Right kidney (tissue), 9 donors: ENCODE measurements at places on chromosomes 11 and 22.

- DNase-seq, result no peak
Observed at GRCh38 chr11:109112821-109113280, 309.1 kb upstream of the C11orf87 start.

GRCh38 chr11:1656061-1656441 lies 26.5 kb downstream of the KRTAP5-5 start:
- no peak for DNase-seq

GRCh38 chr11:91104237-91104636 lies 881.4 kb upstream of the CHORDC1 start:
- DNase-seq, result no peak

- DNase-seq, result peak; percentile 43
Observed at GRCh38 chr11:67581469-67581868, 2.1 kb upstream of the GSTP1 start.

GRCh38 chr11:17822401-17822781 lies 87.8 kb downstream of the KCNC1 start:
- no peak for DNase-seq

DNA sequence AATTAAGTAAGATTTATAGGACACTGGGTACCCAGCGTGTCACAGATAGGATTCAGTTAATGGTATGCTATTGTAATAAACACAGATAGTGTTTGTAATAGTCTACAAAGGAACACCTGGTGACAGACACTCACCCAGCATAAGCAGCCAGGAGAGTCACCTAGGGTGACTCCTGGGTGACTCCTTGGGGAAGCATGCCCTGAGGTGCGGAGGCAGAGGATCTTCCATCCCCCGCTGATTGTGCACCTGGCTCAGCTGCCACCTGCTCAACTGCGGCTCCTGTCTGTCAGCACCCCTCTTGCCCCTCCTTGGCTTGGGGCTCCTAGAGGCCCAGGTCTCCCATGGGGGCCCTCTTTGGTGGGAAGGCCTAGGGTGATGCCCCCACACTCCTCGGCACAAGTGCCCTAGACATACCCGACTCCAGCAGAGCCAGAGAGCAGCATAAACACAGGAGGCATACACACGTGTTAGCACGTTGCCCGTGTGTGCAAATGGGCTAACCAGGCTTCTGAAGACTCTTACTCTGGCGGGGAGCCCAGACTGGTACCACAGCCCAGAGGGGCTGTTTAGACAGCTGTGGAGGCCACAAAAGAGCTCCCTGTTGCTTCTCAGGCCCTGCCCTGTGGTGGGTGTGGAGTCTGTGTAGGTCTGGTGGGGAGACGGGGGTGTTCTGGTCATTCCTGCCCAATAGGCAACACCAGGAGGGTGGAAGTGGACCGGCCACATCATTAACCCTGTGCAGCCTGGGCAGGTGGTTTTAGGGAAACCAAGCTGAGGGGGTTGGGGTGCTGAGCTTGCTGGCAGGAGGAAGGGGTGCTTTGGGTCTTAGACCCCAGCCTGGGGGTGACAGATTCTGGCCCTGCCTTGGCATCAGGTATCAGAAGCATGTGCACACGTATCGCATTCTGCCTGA lies 3.0 kb downstream of the INPPL1 start:
- no peak for DNase-seq

GRCh38 chr11:70135625-70136059 lies 57.5 kb downstream of the ANO1 start:
- no peak for DNase-seq

GRCh38 chr11:132448334-132448995 lies 1078.0 kb downstream of the NTM start:
- no peak for DNase-seq

DNA sequence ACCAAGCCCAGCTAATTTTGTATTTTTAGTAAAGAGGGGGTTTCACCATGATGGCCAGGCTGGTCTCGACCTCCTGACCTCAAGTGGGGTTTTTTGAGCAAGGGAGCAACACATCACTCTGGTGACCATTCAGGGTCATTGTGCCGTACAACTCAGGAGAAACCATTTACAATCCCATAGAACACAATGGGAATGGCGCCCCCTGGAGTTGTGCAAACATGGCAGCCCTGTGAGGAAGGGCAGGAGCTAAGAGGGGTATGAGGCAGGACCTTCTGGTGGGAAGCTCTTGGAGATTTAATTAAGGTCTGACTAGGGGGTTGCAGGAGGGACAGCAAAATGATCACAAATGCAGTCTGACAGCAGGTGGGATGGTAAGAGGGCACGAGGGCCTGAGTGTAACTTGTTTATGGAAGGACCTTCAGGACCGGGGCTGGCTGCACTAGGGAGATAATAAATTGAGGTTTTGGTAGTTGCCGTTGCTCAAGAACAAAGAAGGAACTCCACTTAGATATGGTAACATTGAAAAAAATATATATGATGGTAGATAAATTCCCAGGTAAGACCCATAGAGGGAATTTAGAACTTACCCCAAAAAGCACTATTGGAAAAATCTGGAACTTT lies 9.1 kb upstream of the CSF2RB start:
- no peak for DNase-seq
